KBM-7 (cell line): ENCODE measurements at places on chromosomes 7 and 10.
A peak's percentile ranks its signal among the peaks of the same experiment; 100 is the strongest.

DNA sequence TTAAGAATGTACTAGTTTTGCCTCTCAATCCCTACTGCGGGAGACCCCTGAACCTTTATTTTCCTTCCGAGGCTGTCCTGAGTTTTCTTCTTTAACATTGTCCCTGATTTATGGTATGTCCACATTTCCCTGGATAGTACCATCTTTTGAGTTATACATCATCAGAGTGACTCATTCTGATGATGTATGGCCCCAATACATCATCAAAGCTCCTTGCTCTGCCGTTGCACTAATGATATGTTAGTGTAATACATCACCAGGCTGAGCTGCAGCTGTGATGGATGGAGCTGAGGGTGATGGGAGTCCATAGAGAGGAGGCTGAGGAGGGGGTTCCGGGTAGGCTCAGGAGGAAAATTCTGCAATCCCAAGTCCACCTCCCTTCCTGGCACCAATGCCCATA lies 986.5 kb downstream of the KCNMA1 start:
- no peak for DNase-seq

GRCh38 chr10:50322077-50322476 lies 70.8 kb upstream of the ASAH2 start:
- peak; percentile 48 for DNase-seq

GRCh38 chr7:73954861-73955260 lies 73.1 kb upstream of the ELN start:
- no peak for DNase-seq

GRCh38 chr7:4682621-4683042 lies 537 bp downstream of the FOXK1 start:
- DNase-seq: peak; percentile 14

DNA sequence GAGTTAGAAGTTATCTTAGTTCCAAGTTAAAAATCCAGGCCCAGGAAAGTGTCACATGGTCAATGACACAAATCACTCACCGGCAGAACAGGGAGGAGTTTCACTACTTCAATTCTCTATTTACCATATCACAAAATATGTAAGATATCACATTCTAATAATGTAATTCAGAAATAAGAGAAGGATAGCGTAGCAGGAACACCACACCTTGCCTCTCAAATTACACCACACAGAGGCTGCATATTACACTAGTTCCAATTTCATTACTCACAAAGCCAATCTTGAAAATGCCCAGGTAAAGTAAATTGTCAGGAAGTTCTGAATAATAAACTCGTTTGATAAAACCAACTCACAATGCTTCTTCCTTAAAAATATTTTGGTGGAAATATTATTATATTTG lies 169.2 kb downstream of the CTTNBP2 start:
- DNase-seq: no peak

DNA sequence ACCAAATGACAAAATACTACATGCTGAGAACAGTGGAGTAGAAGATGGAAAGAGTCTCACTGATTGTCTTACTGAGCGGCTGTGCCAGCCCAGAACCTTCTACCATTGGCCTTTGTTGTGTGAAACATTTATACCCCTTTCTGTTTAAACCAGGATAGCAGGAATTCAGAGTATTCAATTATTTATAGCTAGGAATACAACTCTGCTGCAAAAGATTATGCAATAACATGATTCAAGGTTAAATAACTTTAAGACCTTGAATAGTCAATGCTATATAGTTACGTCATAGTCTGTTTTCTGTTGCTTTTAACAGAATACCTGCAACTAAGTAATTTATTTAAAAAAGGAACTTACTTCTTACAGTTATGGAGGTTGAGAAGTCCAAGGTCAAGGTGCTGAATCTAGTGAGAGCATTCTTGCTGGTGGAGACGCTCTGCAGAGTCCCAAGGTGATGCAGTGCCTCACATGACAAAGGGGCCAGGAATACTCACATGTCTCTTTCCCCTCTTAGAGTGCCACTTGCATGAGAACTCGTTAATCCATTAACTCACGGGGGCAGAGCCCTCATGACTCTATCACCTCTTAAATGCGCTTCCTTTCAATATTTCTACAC lies 371.8 kb downstream of the MDFIC start:
- no peak for DNase-seq

- DNase-seq: no peak
Measured at GRCh38 chr10:34814913-34815184, 247 bp downstream of the PARD3 start.

DNA sequence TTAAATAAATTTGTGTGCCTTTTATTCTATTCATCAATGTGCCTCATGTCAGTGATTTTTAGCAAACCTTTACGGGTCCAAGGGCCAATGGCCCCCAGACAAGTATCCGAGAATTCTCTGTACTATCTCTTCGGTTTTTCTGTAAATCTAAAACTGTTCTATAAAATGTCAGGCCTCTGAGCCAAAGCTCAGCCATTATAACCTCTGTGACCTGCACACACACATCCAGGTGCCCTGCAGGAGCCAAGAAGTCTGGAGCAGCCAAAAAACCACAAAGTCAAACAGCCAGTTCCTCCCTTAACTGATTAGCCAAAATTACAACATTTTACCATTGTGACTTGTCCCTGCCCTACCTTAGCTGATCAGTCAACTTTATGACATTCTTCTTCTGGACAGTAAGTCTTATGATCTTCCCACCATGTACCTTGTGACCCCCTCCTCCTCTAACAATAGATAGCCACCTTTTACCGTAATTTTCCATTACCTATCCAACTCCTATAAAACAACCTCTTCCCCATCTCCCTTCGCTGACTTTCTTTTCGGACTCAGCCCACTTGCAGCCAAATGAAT lies 363.8 kb downstream of the SEMA3D start:
- peak; percentile 72 for DNase-seq

- DNase-seq: peak; percentile 15
Measured at GRCh38 chr7:36777062-36777461, 52.8 kb upstream of the AOAH start.

GRCh38 chr7:92633211-92633906 lies 43.2 kb upstream of the FAM133B start:
- peak; percentile 88 for DNase-seq

DNA sequence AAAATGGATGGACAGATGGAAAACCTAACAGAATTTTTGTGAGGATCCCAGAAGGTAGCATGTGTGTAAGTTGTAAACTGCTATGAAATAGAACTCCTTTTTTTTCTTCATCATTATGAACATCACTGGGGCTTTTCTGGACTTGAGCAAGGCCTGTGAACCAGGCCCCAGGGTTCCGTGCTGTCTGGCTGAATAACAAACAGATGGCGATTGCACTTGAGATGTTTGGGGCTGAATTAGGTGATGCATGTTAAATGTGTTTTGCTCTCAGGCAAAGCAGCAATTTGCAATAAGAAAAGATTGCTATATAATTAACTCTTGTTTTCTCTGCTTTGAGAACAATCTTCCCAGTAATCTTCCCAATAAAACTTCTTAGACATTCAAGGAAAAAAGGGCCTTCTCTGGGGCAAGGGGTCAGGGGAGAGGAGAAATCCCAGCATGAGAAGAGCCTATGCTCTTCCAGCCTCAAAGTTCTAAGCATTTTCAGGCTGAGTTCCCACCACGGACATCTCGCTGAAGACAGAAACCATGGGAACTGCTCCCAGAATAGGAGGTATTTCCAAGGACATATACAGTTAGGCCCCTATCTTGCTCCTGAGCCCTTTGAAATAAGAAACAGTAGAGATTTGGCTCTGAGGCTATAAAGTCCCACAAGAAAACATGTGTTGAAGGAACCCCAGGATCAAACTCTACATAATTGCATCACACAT lies 98.7 kb downstream of the ITIH5 start:
- no peak for DNase-seq

GRCh38 chr10:42475168-42476098 lies 162.9 kb downstream of the ZNF33B start:
- no peak for DNase-seq

DNA sequence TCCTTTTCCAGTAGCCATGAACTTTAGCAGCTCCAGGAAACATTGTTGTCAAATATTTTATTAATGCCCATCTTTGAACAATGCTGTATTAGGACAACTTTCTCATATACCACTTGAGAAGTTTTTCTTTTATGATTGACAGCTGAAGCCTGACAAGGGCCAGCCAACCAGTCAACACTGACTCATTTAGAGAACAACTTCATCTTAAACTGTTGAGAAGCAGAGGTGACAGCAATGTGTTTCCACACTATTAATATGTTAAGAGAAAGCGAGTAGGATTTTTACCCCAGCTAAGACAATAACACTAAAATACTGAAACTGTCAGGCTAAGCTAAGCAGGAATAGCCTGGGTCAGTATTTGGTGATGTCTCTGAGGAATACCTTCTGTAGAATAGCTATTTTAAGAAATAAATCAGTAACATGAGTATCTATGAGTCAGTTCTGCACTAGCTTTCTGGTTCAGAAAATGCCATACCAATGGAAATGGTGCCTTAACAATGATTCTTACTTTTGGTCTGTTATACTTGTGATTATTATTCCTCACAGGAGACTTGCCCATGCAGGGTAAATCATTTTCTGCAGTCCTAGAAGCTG lies 168.8 kb upstream of the POT1 start:
- no peak for DNase-seq

GRCh38 chr7:54259185-54259584 lies 283.0 kb upstream of the VSTM2A start:
- no peak for DNase-seq

DNA sequence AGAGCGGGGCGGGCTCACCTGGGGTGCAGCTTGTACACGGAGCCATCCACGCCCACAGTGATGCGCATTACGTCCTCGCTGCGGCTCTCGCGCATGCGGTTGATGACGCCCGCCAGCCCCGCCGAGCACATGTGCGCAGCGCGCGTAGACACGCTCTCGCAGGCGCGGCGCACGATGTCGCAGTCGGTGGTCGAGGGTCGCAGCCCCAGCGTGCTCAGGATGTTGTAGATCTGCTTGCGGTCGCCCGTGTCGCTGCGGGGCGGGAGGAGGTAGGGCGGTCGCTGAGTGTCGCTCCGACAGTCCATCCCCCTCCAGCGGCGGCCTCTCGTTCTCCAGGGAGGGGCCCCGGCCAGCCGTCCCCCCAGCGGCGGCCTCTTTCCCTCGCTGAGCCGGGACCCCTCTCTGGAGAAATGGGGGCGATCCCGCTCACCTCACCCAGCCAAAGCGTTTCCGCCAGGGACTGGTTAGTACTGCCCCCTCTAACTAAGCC lies 4.4 kb upstream of the MYL7 start:
- DNase-seq: no peak

DNA sequence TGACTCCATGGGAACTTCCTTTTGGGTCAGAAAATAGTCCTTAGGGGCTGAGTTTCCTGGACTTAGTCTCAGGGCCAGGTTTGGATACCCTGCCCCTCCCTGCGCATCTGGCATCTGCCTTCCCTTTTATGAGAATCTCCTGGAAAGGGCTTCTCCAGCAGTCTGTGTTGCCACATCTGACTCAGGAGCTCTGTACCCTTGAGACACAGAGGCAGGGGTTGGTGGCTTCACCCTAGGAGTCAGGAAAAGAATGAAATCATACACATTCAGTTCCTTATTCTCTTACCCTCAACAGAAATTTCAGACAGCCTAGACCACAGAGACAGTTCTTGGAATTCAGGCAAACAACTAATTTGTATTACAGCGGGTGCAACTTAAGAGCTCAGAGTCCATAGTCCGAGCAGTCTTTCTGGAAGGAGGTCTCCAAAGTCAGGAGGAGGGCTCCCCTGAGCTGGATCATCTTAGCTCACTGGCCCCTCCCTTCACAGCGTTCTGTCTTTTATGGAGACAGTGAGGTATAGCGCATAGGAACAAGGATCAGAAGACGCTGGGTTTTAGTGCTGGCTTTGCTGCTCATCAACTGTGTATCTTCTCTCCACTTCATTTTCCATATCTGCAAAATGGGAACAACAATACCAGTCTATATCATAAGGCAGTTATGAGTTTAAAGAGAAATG lies 3.0 kb upstream of the PLAU start:
- DNase-seq: peak; percentile 94

- DNase-seq: no peak
Measured at GRCh38 chr10:73840403-73841060, 29.1 kb upstream of the NDST2 start.

DNA sequence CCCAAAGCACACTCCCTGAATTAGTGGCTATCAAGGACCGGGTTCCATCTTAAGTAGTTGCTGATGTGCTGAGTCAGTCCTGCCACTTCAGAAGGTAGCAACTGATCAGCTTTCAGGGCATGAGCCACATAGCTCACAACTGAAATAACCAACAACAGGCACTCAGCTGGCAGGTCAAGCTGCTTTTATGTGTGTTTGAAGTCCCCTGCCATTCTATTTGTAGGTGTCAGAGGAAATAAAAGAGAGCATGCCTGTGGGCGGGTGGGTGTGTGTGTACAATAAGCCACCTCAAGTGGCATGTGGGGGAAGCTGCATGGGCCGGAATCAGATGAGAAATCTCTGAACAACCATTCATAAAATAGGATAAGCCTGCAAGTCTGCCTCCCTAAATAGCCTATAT lies 114.3 kb upstream of the YAE1 start:
- DNase-seq: no peak

DNA sequence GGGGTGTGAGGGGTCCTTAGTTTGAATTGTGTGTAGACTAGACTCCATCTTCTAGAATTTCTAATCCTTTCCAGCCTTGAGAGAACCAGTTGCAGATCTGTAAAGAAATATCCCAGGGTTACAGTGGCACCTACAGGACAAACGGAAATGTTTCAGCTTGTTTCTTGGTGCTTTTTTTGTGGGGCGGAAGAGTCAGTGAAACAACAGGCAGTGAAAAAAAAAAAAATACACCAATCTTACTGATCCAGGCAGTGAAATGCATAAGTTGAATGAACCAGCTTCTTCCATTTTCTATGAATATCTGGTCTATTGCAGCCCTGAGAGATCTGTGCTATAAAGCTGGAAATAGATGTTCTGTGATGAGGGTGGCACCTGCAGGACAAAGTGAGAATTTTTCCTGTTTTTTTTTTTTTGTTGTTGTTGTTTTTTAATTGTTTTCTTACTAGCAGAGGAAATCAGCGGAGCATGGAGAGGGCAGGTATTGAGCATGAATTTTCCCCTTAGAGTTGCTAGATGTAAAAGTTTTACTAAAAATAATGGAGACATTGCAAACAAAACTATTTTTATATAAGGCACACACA lies 81.9 kb upstream of the DYNC1I1 start:
- DNase-seq: peak; percentile 78

- peak; percentile 13 for DNase-seq
Measured at GRCh38 chr10:29555091-29555745, 79.6 kb downstream of the SVIL start.

DNA sequence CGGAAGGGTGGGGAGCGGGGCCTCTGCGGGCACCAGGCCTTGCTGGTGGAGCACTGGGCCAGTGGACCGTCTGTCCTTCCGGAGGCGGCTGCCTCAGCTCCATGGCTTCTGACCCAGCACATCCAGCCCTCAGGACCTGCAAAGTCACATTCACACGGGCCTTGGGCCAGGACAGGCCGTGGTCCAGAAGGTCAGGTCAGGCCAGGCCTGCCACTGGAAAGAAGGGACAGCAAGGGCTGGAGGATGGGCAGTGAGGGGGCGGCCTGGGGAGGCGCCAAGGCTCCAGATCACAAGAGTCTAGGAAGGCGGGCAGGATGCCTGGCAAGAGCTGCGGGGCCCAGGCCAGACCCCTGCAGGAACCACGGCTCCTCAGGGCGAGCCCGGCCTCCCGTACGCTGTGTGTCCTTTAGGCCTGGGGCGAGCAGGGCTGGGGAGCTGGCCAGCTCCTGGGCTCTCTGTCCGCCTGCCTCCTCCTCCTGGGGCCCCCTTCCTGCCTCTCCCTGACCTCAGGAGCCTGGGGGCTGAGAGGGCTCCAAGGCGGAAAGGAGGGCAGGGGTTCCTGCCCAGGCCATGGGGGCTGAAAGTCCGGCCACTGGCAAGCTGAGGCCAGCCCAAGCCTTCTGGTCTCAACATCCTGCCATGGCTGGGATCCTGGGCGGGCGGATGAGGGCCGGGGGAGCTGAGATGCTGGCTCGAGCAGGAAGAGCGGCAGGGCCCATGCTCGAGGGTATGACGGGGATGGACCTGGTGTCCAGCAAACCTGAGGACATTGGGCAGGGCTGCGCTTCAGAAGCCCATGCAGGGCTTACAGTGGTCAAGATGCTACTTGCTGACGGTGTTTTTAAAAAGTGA lies 225.8 kb downstream of the ELFN1 start:
- DNase-seq: no peak
